ENCODE measurements at places on chromosomes 2 and 18. TPM values are rescaled to one million over a fixed set of nuclear protein-coding genes. Genes with fewer than 3 reads are reported as not detected.

Gene ACADL
- total RNA-seq, result not detected

Gene COLEC12
- 25.9 TPM for total RNA-seq

Gene MAP2
- total RNA-seq, result 7.6 TPM

Gene KLHL14
- not detected for total RNA-seq

Gene TBR1
- total RNA-seq, result 0.97 TPM

Gene LIMS4
- 1.0 TPM for total RNA-seq

Gene BOK
- 36.0 TPM for total RNA-seq

Gene CD8A
- not detected for total RNA-seq

Gene ACMSD
- not detected for total RNA-seq

Gene SGPP2
- total RNA-seq, result not detected

Gene IMPA2
- total RNA-seq, result 11.1 TPM

Gene CELF4
- total RNA-seq, result not detected

Gene TRIM43
- not detected for total RNA-seq

Gene OTOS
- total RNA-seq, result not detected

Gene B3GNT7
- total RNA-seq, result under 0.01 TPM

Gene ITGAV
- 233 TPM for total RNA-seq

Gene SPAG16
- 28.9 TPM for total RNA-seq

Gene GBX2
- total RNA-seq, result not detected

Gene NYAP2
- not detected for total RNA-seq

Gene MYO7B
- total RNA-seq, result under 0.01 TPM

Gene SMC6
- total RNA-seq, result 22.0 TPM

Gene CD226
- total RNA-seq, result 1.3 TPM

Gene WDFY1
- 81.2 TPM for total RNA-seq

Gene CYP26B1
- 0.32 TPM for total RNA-seq

Gene DIS3L2
- 15.6 TPM for total RNA-seq

Gene AFF3
- 0.76 TPM for total RNA-seq
